ENCODE measurements at places on chromosomes 11 and 22.

GRCh38 chr11:14314127-14314526 lies 44.9 kb downstream of the RRAS2 start:
- DNase-seq, result no peak

GRCh38 chr11:134837887-134838232 lies 425.8 kb upstream of the B3GAT1 start:
- no peak for DNase-seq

DNA sequence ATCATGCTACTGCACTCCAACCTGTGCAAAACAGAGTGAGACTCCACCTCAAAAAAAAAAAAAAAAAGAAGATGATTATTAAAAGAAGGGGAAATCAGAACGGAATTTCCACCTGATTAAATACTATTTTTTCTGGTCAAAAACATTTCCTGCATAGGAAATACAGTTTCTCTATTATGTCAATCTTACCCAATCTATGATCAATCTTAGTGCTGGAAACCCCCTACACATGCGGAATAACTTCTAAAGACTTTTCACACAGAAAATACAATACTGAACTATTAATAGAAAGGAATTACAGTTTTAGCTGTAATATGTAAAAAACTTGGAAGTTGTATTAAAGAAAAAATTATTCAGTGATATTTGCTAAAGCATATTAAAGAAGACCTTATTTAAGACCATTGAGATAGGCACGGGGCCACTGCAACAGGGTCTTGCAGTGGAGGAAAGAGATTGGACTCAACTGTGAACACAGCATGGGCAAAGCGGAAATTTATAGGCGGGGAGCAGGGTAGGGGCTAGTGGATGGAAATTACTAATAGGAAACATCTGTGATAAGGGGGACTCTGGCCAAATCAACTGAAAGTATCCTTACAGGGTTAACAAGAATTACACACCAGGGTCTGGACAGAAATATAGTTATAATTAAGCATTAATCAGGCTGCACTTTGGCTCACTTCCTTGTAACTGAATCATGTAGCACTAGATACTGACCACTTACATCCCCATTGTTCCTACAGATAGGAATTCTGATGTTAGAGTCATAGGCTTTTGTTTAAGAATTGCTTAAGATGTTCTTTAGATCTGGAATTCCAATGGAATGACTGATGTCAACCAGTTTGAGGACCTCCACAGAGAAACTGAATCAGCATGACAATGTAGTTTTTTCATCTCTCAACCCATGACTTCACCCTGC lies 411.5 kb upstream of the DDI1 start:
- DNase-seq, result no peak

DNA sequence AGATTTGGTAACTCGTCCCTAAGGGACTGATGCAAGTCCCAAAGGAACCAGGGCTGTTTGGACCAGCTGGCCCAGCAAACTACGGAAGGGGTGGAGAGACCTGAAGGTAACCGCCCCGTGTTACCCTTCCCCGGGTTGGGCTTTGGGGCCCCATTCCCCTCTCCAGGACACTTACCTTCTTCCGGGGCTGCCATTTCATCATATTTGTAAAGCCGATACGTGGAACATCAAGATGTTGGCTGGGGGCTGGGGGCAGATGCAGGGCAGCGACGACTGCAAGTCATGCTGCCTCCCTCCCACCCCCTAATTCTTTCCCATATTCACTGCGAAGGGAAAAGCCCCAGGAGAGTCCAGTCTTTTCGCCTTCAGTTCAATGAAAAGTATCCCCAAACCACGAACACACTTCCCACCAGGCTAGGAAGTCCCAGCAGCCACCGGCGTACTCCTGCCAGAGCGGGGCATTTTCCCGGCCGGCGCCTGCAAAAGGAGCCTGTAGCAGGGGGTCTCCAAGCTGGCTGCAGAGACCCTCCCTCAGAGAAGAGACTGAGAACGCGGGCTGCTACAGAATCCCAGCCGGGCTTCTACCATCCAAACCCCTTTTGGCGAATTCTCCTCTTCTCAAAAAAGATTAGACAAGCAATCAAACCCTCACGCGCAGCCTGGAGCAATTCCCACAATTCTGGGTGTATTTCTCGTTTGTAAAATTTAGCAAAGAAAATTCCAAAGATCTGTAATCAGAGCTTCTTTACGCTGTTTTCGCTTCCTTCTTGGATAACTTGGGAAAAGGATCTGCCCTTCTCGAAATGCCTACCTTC lies 236.7 kb downstream of the TTC28 start:
- DNase-seq, result no peak

DNA sequence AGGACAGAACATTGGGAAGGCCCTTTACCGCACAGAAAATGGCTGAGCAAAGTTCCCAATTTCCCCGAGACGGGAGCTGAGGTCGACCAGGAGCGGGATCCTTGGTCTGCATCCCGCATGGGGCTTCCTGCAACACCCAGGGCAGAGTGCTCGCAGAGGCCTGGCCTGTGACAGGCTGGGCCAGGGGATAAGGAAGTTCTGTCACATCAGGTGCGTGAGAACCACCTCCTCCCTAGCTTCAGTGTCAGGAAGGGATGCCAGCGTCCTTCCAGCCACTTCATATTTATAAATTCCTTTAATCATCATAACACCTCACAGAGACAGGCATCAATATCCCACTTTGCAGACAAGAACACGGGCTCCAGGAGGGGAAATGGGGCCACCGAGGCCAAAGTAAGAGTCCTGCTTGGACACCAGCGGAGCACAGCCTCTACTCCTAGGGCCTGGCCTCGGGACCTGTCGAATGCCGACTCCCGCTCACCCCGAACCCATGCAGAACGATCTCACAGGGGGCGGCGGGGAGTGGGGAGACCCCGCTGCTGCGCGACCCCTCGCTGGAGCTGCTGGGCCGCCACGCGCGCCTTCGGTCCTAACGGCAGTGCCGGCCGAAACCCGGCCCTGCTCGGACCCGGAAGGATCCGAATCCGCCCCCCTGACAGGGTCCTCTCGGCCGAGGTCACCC lies 532 bp downstream of the BET1L start:
- DNase-seq, result no peak

GRCh38 chr11:79189601-79190000 lies 251.2 kb downstream of the TENM4 start:
- DNase-seq, result no peak

DNA sequence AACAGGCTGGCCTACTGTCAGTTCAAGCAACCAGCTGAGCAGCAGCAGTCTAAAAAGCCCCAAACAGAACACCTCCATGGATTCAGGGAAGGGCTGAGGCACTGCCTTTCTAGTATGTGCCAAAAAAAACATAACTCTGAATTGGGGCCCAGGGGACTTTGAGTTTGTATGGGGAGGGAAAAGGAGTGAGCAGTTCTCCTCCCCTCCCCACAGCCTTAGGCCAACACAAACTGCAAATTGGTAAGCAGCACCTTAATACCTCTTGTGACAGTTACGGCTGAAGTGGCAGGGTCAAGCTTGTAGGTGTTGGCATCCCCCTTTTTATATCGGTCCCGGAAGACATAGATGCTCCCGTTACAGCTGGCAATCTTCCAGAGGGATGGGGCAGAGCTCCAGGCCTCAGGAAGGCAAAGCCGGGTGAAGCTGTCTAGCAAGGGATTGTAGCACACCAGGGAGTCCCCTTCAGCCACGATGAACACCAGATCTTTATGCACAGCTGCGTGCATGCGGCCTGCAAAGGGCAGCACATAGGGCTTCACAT lies 6.0 kb downstream of the KBTBD4 start:
- no peak for DNase-seq

GRCh38 chr22:32226326-32227104 lies 21.6 kb upstream of the RFPL2 start:
- DNase-seq, result no peak

GRCh38 chr11:5239046-5239445 lies 4.8 kb upstream of the HBD start:
- no peak for DNase-seq

- no peak for DNase-seq
These were observed 28.8 kb downstream of the FLRT1 start for GRCh38 chr11:64064374-64065140.

DNA sequence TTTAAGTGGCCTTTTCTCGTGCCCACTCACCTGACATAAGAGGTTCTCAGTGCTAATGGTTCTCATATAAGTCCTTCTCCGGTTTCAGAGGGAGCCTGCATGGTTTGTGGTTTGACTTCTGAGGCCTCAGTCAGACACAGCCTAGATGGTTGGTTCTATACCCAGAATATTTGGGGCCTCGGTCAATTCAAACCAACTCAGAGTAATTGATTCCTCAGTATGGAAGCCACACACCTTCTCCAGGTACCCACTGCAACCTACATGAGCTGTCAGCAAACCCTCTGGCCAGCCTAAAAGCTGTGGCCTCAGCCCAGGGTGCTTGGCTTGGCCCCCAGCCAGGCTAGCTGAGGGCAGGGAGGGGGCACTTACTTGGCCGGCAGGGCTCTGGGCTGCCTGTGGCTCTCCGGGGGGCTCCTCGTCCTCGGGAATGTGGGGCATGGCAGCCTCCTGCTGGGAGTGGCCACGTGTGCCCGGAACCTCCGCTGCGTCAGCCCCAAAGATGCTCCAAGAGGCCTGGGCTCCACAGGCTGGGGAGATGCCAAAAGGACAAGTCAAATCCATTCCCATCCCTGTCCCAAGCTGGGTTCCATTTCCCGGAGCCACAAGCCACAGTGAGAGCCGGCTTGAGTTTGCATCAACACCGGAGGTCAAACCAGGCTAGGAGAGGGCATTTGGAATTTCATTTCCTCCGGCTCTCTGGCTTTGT lies 41.7 kb downstream of the IRAG1 start:
- no peak for DNase-seq

GRCh38 chr11:104738918-104739317 lies 159.3 kb downstream of the CASP12 start:
- DNase-seq, result no peak

GRCh38 chr11:85844439-85845123 lies 10.6 kb upstream of the CCDC83 start:
- no peak for DNase-seq

GRCh38 chr22:33605221-33605620 lies 315.1 kb downstream of the LARGE1 start:
- DNase-seq, result no peak

DNA sequence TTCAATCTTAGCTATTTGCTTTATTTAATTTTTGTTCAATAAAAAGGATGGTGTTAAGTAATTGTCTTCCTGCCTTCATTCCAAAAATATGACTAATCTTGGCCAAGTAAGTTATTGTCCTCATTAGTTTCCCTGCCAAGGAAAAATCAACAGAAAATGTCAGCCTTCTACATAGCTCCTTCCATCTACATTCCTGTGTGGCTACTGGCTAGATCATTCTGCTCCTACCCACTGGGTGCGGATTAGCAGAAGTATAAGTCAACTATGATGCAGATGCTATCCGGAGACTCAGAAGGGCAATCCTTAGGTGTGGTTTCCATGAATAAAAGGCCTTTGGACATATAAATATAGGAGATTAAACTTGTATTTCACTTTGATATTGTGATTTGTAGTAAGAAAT lies 154.4 kb downstream of the SBF2 start:
- no peak for DNase-seq

GRCh38 chr22:45506816-45507360 lies 4.2 kb downstream of the FBLN1 start:
- DNase-seq, result no peak

Data from NCI-H524 treated with DMSO at 0.1 percent for 48 hours (cell line).